NCI-H1092 (cell line): ENCODE measurements at places on chromosomes 6 and 20.

DNA sequence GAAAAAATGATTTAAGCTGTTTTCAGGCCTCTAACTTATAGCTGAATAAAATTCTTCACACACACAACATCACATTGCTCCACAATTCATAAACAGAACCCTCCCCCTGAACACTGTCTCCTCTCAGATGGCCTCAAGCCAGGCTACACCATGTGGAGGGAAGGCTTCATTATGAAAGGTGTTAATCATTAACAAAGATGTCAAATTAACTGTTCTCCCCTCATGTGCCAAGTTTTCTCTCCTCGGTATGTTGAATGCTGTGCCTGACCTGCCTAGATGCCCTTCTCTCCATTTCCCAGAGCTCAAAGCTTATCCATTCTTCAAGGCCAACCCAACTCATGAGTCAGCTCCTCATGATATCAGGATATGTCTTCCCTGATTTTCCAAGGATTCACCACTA lies 210.4 kb downstream of the GMDS start:
- no peak for DNase-seq

- no peak for DNase-seq
These were observed 874.7 kb downstream of the TFAP2A start for GRCh38 chr6:9540126-9540525.

- no peak for DNase-seq
These were observed 1155.8 kb downstream of the GRIK2 start for GRCh38 chr6:102549221-102549874.

DNA sequence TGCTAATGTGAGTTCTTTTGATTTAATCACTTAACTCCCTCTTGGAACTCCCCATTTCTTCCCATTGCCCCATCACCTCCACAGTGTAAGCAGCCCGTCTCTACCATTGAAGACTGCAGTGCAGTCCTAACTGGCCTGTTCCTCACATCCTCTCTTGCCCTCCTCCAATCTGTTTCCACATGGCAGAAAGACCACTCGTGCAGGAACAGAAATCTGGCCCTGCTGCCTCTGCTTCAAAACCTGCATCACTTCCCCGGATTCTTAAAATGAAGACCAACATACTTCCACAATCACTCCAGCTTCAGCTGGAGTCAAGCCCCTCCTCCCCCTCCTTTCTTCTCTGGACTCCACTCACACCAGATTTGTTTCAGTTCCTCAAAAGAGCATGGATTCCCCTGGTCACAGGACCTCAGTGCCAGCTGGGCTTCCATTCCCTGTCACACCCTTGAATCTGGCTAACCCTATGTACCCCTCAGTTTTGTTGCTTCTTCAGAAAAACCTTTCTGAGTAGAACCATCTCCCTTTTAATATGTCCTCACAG lies 802.3 kb downstream of the MAFB start:
- no peak for DNase-seq

DNA sequence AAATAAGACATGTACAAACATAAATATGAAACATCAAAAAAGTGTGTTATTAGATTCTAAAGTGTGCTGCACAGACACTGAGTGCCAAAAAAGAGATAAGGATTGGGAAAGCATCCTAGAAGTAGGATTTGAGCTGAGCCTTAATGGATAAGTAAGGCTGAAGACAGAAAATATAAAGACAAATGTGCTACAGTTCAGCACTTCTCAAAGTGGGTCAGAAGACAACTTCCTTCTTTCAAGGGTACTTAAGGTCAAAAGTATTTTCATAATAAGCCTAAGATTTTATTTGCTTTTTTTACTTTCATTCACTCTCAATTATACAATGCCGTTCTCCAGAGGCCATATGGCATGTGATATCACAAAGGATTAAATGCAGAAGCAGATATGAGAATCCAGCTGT lies 16.8 kb downstream of the USP45 start:
- DNase-seq: no peak

GRCh38 chr6:30841644-30842504 lies 42.4 kb upstream of the DDR1 start:
- no peak for DNase-seq

DNA sequence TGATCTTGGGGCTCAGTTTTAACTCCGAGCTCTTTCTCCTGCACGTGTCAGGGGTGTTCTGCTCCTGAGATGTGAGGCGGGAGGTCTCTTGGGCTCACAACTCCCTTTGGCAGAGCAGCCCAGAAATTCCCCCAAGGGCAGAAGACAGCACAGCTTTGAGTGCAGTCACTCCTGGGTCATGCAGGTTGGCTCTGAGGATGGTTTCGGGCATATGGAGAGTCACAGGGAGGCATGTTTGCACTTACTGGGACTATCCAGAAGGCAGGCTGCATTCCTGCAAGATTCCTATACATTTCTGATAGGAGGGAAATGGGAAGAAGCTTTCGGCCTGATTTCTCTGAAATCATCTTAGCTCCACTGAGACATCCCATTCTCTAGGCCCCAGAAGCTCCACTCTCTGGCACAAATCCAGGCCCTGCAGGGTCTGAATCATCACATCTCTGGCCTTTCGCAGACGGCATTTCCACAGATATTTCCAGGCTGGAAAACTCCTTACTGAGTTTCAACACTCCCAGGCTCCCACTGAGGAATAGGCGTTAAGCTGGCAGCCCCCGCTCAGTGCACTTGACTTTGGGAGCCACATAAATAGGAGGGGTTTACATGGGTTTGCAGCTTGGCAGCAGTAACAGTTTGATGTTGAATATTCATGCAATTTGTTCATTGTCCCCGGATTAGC lies 39.7 kb downstream of the AGPAT4 start:
- no peak for DNase-seq

DNA sequence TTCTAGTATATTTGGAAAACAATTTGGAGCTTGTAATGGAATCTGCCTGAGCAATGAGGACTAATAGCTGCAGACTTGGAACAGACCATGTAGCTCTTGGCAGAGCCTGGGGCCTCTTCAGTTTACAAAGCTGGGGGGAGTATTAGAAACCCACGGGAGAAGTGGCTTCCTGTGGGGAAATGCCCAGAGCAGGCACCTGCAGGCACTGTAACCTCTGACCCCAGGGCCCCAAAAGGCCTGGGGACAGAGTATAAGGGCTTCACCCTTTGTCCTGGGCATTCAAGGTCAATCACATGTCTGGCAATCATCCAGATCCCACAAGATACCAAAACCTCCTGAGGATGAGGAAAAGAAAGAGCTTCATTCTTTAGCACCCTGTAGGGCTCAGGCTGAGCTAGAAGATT lies 19.4 kb downstream of the PKIG start:
- no peak for DNase-seq

DNA sequence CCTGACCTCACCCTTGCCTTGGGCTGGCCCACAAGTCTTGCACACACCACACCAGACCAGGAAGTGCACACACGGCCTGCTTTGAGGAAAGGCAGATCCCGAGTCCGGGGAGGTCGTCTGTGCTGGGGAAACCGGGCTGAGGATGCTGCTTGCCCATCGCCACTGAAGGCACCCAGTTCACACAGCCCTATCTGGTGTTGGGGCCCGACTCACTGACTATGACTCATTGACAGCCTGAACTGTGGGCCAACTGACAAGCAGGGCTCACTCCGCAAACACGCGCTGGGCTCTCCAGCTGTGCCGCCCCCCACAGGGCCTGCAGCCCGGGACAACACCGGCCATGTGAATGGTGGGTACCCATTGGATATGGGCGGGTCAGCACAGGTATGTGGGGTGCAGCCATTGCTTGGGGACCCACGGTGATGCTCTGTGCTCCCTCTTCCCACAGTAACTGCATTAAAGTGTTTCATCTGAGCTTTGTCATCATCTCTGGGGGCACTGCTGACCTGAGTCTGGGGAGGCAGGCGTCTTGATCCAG lies 1.6 kb downstream of the SAMD10 start:
- no peak for DNase-seq

- no peak for DNase-seq
These were observed 61.0 kb downstream of the RAB44 start for GRCh38 chr6:36758516-36759147.

GRCh38 chr6:33955566-33955965 lies 151.8 kb upstream of the MLN start:
- no peak for DNase-seq

DNA sequence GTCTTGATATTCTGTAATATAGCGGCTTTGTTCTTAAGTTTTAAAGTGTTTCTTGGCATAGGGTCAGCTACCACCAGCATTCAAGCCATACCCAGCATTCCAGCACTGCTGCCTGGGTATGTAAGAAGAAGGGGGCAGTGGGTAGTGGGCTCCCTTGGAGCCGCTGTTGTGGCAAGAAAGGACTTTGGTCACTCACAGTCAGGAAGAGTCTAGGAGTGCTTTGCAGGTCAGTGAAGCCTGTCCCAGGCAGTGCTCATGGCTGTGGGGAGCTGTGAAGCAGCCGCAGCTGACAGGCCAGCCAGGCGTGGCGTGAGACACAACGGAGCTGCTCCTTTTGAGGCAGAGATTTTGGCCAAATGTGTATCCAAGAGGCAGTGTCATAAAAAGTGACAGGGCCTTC lies 512.0 kb downstream of the CDKAL1 start:
- DNase-seq: no peak
